ENCODE measurements at places on chromosomes 2 and 18.
A peak's percentile ranks its signal among the peaks of the same experiment; 100 is the strongest.

GRCh38 chr2:204407204-204408014, 137.9 kb upstream of the PARD3B start:
- DNase-seq: no peak

DNA sequence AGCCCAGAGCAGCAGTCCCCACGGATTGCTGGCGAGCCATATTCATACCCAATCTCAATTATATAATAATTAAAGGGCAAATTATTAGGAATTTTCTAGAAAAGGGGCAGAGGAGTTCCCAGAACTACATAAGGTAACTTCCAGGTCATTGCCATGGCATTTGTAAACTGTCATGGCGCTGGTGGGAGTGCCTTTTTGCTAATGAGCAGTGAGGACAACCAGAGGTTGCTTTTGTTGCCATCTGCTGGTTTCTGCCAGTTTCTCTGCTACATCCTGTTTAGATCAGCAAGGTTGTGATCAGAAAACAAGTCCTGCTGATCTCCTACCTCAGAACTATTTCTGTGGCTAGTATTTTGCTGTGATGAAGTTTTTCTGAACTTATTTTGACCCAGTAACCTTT, 159.8 kb upstream of the PIEZO2 start:
- DNase-seq: no peak

GRCh38 chr2:37583867-37584266, 87.6 kb downstream of the CDC42EP3 start:
- no peak for DNase-seq

DNA sequence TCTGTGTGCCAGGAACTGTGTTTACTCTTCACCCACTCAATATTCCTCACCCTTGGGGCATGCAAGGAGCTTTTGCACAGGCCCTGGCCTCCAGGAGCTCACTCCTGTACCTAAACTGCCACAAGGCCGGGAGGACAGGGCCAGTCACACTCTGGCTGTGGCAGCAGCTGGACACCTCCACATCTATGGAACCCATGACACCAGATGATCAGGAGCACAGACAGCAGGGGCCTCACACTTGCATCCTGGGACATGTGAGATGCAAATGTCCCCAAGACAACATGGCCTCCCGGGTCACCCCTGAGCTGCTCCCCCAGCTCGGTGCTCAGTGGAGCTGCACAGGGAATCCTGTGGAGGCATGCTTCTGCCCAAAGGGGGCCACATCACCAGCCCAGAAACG, 61.8 kb upstream of the SLC66A3 start:
- no peak for DNase-seq

- DNase-seq: peak; percentile 69
These were observed 76.0 kb downstream of the TGIF1 start for GRCh38 chr18:3525870-3526420.

GRCh38 chr2:9473985-9474360, 378 bp upstream of the IAH1 start:
- peak; percentile 77 for DNase-seq
